ENCODE measurements at places on chromosomes 5 and 9.

- DNase-seq = no peak
Observed at GRCh38 chr5:113512341-113512740, 1.2 kb upstream of the YTHDC2 start.

DNA sequence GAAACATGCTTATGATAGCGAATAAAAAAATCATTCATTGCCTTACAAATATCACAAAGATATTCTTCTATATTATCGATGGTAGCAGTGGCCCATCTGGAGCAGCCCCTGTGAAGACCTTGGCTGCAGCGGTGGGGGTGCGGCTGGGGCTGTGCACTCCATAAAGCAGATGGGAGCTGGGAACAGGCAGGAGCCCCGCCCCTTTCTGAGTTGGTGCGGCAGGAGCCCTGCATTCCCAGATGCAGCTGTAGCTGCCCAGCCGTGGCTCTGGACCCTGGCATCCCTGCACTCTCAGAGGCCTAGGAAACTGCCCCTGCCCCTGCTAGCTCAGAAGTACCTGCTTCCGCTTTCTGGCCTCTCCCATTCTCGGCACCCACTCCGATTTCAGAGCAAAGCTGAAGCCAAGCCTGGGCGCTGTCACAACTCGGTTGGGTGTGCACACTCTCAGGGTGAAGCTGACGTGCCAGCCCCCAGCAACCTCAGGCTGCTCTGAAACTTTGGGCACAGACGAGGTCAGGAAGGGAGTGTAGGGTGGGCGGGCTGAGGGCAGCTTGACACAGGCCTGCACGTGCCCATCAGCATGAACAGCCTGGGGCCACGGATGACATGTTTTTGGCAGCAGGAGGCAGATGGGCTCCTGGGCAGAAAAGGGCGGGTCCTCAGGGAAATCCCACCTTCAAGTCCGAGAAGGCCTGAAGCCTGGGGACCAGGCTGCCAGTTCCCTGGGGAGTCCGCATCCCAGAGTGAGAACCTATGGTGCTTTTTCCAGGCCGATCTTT, 1440.8 kb upstream of the ACO1 start:
- DNase-seq = no peak

- DNase-seq = no peak
Observed at GRCh38 chr5:119694284-119694683, 64.9 kb downstream of the FAM170A start.

DNA sequence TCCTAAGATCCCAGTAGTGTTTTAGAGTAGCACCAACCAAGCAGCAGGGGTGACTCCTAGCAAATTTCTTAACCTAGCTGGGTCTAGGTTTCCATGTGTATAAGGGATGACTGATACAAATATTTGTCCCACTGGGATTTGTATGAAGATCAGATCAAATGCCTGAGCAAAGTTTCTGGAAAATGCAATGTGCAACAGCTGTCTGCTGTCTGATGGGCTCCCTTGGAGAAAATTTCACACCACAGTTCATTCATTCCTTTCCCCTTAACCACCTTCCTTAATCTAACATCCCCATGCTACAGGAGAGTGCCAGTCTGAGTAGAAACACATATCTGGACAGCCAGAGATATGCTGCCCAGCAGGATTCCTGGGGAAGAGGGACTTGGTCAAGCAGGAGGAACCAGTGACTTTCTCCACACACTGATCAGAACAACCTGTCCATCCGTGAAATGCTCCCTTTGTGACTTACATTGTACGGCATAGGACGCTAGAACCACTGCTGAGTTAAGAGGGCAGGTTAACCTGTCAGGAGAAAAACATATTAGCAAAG, 53.3 kb downstream of the PTPN3 start:
- no peak for DNase-seq

DNA sequence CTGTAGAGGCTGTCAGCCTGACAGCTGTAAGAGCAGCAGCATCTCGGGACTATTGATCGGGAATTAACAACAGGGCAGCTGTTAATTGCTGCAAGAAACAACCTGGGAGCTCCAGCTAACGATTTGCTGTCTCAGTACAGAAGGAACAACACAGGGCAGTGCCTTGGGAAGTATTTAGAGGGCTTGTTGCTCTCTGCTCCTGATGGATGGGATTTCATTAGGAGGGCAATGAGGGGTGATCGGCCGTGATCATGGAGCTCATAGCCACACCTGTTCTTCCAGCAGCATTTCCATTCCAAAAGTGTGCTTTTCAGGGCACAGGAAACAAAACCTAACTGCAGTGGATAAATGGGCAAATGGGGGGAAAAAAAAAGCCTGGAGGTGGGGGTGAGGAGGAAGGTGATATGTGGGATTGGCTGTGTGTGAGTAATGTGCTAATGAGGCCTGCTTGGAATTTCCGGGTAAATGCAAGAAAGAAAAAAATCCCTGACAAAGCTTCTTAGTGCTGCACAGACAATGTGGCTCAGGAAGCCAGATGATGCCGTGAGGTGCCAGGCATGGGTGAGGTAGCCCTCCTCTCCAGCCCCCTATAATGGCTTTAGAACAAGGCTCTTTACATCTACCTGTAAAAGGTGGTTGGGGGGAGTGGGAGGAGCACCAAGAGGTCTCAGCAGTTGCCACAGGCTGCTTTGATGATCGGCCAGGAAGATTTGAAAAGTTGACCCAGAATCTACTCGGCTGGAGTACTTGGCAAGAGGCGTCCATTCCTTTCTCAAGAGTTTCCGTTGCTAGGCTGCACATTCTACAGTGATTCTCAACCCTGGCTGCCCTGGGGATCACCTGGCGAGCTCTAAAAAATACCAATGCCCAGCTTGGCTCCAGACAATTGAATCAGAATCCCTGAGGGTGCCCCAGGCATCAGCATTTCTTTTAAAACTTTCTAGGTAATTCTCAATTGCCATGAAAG, 139.5 kb upstream of the KLF9 start:
- no peak for DNase-seq

- DNase-seq = no peak
Observed at GRCh38 chr9:76456202-76456926, 2.6 kb upstream of the GCNT1 start.

DNA sequence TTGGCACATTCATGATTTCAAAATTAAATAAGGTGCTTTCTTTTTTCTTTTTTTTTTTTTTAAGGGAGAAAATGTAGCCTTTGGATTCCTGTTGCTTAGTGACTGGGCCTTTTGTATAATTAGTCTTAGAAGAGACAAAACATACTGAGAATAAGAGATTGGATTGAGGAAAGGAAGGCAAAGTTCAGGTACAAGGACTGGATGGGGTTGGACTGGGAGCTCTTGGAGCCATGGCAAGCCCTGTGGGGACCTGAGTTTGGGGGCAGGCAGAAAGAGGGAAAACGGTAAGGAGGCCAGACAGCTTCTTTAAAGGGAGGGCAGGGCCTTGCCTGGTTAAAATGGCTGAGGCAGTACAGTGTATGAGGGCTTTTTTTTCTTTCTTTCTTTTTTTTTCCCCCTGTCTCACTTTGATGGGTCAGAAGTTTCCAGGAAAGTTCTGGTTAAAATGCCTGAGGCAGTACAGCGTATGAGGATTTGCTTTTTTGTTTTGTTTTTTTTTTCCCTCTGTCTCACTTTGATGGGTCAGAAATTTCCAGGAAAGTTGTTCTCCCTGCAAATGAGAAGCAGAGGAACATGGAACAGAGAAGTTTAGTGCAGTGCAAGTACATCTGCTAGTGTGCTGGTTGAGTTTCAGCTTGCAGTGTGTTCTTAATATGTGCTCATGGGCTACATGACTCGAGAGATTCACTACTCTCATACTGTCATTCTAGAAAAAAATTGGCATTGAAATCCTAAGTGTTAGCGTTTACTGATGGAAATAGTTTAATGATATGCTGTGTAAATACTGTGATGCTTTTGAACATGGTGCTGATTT, 16.8 kb downstream of the SNX18 start:
- no peak for DNase-seq

- no peak for DNase-seq
Observed at GRCh38 chr5:157608972-157609565, 33.5 kb upstream of the ADAM19 start.

DNA sequence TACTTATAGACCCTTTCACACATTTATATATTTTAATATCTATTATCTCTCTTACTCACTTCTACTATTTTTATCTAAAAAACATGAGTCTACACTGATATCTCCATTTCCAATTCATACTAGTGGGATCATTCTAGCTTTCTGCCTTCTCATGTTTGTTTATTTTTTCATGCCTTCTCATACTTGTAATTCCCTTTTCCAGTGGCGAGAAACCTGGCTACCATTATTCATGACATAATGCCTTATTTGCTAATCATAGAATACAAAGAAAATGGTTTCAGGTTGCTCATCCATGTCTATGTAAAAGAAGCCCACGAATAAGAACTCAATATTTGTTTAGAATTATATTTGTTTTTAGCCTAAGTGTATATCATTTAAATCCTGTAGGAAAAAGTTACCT, 232.7 kb upstream of the ACTBL2 start:
- no peak for DNase-seq

- no peak for DNase-seq
Observed at GRCh38 chr5:93915142-93915553, 173.7 kb upstream of the POU5F2 start.

DNA sequence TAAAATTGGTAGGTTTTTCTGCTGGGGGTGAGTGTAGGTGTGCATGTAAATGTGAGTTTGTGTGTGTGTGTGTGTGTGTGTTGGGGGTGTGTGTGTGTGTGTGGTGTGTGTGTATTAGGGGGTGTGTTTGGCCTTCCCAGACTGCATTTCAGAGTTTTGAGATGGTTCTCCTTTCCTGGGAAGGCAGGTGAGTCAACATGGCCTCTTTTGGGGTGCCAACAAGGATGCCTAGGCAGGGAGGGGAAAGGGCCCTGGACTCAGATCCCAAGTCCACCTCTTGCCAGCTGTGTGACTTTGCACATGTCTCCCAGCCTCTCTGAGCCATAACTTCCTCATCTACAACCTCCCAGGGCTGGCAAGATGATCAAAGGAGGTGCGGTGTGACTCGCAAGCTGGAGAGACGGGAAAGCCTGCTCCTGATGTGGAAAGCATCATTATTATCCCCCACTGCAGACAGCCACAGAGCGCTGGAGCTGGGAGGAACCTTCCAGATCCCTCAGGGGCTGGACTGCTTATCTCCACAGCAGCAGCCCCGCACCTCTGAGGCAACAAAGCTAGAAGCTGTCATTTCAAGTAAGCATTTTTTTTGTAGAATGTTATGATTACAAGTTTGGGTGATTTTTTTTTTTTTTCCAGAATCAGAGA, 63.5 kb upstream of the TBC1D2 start:
- no peak for DNase-seq

DNA sequence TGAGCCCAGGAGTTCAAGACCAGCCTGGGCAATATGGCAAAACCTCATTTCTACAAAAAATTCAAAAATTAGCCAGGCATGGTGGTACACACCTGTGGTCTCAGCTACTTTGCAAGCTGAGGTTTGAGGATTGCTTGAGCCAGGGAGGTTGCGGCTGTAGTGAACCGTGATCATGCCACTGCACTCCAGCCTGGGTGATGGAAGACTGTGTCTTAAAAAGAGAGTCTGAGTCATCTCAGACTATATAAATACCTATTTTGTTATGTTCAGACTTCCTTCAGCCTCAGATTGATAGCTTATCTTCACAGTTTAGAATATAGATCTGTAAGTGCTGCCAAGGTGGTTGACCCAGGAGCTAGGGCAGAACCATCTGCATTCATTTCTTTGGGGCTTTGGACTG, 1.6 kb upstream of the PAIP2 start:
- DNase-seq = no peak

GRCh38 chr9:17623965-17624364, 45.1 kb downstream of the SH3GL2 start:
- no peak for DNase-seq

- no peak for DNase-seq
Observed at GRCh38 chr5:2701592-2701991, 49.9 kb downstream of the IRX2 start.

DNA sequence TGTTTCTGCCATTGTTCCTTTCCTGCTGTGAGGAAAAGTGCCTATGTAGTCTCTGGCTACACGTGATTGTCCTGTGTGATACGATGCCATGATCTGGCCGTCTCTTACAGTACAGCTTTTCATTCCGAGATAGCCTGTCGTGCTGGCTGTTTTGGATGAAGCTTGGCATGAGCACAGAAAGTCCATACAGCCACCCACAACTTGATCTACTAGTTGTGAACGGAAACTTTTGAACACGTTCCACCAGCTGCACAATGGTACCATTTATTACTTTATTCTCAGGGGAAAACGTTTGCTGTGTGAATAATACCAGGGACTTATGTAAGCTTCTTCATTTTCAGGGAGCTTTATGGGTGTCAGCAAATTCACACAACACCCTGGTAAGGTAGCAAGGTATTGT, 217.6 kb upstream of the ANKRD55 start:
- no peak for DNase-seq

DNA sequence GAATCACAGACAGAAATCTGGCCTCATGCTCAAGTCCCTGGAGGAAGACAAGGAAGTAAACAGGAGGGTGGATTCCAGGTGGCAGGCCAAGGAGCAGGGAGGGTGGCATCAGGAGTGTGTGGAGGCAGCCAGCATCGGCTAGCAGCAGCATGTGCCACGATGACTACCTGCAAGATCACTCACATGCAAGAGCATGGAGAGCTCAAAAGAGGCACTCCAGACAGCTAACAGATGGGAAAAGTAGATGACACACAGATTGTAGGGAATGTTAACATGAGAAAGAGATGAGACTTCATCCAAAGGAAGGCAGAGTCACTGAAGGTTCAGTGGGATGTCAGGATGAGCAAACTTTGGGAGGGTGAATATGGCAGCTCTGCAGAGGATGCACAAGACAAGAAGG, 104.3 kb downstream of the SEMA5A start:
- DNase-seq = no peak

- DNase-seq = no peak
Observed at GRCh38 chr5:14944996-14945395, 73.4 kb upstream of the ANKH start.

DNA sequence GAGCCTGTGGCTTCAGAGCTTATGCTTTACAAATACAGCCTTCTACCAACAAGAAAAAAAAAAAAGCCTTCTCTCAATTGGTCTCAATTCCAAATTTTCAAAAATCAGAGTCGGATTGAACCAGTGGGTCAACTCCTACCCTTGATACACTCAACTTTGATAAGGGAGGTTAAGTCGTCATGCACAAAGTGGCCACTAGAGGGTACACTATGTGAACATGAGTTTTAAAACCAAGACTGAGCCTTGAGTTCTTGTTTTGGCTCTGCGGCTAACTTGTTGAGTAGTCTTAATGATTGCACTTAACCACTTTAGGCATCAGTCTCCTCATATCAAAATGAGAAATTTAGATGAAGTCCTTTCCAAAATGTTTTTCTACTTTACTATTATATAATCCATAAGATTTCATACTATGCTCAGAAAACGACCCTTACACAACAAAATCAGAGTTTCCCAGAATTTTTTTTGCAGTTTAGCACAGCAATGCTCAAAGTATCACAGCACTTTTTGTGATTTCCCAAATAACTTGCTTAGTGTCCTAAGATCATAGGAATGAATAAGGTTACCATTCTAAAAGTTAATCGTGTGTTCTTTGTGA, 92.9 kb upstream of the MTAP start:
- DNase-seq = no peak

- no peak for DNase-seq
Observed at GRCh38 chr9:106697750-106698502, 165.0 kb upstream of the ZNF462 start.

GRCh38 chr9:14520341-14520740, 172.9 kb downstream of the ZDHHC21 start:
- no peak for DNase-seq
